Tracheal epithelial cell (primary cell): ENCODE measurements at places on chromosomes 6 and 20. TPM values are rescaled to one million over a fixed set of nuclear protein-coding genes. Genes with fewer than 3 reads are reported as not detected.

C6orf52 gene
- 0.96 and 1.3 TPM in 2 replicates for total RNA-seq

FOXC1 gene
- 5.3 and 6.2 TPM in 2 replicates for total RNA-seq

HAO1 gene
- total RNA-seq, result not detected in 2 replicates

TXLNB gene
- total RNA-seq, result not detected in 2 replicates

THEMIS gene
- under 0.01 TPM in 1 of 2 replicates, not detected in the other for total RNA-seq

HEY2 gene
- under 0.01 and 0.24 TPM in 2 replicates for total RNA-seq

PAK5 gene
- under 0.01 TPM in 1 of 2 replicates, not detected in the other for total RNA-seq

SSTR4 gene
- total RNA-seq, result not detected in 2 replicates

SRSF12 gene
- total RNA-seq, result 0.21 and 1.2 TPM in 2 replicates

ANKRD60 gene
- not detected in 2 replicates for total RNA-seq

TP53RK gene
- total RNA-seq, result 18.8 and 19.3 TPM in 2 replicates
